ENCODE measurements at places on chromosomes 3 and 15.

GRCh38 chr3:144822671-144823070, 851.0 kb downstream of the DIPK2A start:
- no peak for DNase-seq

DNA sequence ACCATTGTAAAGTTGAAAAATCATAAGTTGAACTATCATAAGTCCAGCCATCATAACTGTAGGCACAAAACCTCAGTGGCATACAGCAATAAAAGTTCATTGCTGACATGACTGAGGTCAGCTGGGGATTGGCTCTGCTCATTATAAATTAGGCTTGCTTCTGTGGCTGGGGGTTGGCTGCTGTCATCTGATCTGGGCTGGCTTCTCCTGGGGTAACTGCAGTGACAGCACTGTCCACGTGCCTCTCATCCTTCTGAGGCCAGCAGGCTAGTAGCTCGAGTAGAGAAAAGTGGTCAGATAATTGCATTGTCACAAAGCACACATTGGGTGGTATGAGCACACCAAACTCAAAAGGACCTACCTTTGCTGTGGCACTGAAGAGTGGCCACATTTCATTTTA, 31.3 kb downstream of the CMTM7 start:
- DNase-seq: no peak

GRCh38 chr3:146227486-146227885, 23.4 kb downstream of the PLSCR4 start:
- DNase-seq: no peak

DNA sequence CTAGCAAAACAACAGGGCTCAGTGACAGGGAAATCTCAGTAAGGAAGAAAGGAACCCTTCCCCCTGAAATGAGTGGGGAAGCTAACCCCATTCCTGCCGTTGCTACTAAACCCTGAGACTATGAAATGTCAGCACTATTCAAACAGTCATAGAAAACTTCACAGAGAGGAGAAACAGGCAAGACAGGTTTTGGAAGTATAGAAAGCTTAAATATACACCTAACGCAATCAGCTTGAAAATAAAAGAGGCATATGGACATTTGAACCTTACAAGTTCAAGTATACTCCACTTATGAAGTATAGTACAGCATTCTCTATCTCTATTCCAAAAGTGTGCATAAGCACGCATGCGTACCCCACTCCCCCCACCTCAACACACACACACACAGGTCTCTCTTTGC, 17.6 kb upstream of the FRMD4B start:
- no peak for DNase-seq

DNA sequence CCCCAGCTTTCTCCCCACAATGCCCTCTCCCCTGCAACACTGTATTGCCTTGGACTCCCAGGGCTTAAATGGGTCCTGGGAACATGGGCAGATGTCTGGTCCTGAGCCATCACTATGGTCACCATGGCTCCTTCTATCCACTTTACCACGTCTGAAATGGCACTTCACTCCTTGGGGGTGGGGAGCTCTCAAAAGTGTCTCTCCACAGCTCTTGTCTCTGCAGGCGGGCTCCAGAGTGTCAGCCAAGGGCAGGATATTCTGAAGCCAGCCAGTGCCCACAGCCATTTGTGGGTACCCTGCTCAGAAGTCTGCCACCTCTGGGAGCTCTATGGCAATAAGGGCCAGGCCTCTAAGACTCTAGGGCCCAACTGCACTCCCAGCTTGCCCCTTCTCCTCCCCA, 163.9 kb downstream of the PPM1L start:
- DNase-seq: no peak

DNA sequence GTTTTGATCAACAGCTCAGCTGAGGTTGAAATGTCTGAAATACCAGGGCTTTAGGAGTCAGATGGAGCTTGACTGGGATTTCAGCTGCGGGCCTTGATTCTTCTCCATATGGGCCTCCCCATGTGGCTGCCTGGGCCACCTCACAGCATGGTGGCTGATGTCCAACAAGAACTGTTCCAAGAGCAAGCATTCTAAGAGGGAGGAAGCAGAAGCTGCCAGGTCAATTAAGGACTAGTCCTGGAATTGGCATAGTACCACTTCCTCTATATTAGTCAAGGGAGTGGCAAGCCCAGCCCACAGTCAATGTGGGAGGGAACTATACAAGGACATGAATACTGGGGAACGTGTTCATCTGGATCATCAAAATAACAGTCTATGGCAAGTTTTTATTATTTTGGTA, 181.7 kb upstream of the ANKRD28 start:
- no peak for DNase-seq

DNA sequence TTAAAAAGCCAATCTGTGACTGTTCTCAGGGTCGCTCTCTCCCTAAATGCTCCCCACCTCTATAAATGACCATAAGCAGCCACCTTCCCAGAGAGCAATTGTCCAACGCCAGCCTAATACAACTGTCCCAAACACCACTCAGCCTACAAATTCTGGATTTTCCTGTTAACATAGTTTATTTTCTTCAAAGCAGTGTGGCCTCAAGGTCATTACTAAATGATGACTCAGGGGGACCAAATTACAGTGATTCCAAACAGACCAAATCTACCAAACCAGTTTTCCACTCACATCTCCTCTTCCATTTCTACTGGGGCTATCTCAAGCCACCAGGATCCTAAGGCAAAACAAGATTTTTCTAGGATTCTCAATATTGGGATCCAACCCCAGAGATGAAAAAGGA, 22.5 kb downstream of the HEXA start:
- DNase-seq: no peak

DNA sequence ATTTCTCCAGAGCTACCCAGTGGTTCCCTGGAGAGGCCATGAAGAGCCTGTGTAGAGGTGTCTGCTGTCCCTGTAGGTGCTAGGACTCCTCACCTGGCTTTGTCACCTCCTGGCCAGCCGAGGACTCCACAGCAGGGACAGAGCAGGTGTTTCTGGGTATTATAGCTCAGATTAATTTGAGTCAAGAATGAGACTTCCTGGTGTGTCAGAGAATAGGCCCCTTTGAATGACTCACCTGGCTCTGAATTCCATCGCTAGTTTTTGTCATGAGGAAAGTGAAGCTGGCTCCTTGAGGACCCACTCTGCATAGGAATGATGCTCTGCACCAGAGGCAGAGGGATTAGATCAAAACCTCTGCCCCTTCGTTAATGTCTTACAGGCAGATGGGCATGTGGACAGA, 167.5 kb upstream of the TOPAZ1 start:
- no peak for DNase-seq

DNA sequence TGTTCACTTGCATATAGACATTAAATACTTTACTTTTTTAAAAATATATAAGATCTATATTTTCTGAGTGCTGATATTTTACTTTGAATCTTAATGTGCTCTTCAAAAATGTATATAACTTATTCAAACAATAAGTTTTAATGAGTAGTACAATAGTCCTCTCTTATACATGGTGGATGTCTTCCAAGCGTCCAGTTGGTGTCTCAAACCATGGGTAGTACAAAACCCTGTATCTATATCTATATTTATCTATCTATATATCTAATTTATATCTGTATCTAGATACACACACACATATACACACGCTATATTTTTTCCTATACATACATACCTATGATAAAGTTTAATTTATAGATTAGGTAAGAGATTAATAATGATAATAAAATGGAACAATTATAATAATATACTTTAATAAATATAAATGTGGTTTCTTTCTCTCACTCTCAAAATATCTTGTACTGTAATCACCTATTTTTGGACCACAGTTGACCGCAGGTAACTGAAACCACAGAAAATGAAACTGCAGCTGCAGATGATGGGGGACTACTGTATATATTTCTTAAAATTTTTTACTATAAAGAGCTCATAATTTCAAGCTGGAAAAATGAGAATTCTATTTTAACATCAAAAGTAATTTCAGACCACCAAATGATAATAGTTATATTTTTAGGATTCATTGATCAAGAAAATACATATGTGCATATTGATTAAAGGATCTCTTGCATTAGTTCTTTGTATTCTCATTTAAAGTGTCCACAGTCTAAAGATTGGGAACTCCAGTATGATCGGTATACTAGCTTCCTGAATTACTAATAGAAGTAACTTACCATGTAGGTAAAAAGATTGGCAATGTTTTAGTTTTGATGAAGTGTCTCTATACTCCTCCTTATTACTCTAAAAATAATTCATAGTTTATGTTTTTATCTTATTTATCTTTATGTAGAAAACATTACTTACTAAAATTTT, 215.1 kb upstream of the MLF1 start:
- DNase-seq: no peak

GRCh38 chr3:53936347-53936746, 44.7 kb upstream of the SELENOK start:
- DNase-seq: no peak

DNA sequence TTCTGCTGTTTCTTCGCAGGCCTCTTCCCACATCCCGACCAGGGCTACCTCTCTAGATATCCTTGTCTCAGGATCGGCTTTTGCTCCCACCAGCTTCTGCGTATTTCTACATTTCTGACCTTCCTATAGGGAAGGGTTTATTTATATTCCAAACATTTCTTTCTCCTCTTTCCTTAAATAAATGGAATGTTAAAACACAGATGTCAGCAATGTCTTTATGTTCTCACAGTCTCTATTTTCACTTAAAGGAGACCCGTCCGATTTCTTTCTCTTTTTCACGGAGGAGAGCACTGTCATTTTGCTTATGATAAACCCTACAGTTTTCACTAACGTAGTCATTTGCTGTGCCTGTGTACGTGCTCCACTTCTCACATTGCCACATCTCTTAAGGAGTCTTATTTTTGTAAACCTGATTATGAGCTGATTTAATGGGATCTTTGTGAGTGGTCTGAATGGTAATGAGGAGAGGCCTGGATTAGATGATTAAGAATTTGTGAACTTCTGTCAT, 630 bp downstream of the KIF15 start:
- peak; percentile 27 for DNase-seq

DNA sequence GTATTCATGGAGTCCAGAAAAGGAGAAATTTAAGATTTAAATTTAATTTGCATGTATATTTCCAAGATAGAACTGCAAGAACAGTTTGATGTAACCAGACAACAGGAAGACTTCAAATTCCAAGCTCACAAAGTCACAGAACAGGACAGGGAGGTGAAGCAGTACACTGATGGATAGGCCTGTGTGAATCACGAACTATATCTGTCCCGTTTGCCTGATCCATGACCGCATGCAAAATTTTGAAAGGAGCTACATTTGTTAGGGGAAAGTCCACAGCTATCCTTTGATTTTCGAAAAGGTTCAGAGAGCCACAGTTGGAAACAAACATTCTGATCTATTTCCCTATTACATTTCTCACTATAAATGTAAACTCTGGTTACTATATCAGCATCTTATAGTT, 79.5 kb upstream of the SLC12A8 start:
- DNase-seq: no peak

DNA sequence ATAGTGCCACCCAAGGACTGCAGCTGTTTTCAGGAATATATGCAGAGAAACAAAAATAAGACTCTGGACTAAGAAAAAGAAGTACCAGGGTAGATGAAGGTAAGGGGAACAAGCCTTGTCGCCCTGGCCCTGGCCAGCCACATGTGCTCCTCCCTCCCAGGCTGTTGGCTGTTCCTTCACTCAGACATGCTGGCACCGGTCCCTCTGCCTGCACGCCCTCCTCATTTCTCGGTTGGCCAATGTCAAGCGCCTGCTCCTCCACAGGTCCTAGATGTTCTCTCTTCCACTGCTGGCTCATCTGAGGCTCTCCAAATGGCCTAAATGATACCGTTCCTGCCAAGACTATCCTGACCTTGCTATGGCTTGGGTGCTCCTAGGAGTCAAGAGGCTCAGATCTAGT, 288.4 kb upstream of the LYSMD4 start:
- DNase-seq: no peak

DNA sequence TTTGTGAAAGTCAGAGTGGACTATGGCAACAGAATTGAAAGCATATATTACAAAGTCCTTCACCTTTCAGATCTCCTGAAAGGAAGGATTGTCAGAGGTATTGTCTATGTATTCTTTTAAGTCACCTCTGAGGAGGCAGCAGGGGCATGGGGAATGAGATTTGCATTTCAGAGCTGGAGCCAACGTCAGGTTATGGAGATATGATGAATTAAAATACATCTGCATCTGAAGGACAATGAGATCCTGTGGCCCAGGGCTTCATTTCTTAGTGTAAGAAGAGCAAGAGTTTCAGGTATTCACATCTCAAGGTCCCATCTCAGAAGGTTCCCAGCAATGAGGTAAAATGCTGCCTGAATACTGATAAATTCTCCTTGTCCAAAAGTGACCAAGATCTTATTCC, 695.8 kb downstream of the TUSC7 start:
- no peak for DNase-seq

GRCh38 chr3:146739203-146739671, 134.1 kb upstream of the PLSCR5 start:
- DNase-seq: no peak

DNA sequence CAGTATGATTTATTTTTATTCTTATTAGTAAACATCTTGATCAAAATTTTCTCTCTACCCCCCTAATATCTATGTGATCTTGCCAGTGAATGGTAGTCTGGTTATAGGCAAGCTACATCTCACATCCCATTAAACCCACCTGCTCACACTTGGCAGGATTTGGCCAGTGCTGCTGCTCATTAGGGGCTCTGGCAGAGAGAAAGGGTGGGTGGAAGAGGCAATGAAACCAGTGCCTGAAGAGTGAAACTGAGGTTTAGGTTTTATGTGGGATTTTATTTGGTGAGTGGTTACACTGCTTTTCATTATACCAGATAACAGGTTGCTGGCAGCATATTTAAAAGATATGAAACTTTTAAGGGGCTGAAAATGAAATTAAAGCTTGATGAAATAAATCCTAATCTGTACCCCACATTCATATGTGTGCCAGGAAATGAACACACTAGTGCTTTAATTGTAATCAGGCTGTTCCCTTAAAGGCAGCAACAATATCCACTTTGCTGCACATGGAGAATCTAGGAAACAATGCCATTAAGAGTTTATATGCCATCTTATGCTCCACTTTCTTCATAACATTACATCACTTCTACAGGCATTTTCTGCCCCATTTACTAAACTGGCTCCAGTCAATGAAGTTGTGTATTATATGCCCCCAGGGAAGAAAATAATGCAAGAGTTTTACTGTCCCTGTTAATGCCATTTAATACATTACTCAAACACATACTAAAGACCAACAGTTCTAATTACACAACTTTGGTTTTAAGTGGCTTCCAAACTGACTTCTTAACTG, 688.7 kb downstream of the MECOM start:
- no peak for DNase-seq

GRCh38 chr3:32937331-32937730, 14.1 kb upstream of the CCR4 start:
- no peak for DNase-seq

GRCh38 chr3:154428286-154429206, 1.4 kb downstream of the GPR149 start:
- no peak for DNase-seq

All from K562 (cell line).